ENCODE measurements at places on chromosomes 7 and 10. TPM values are rescaled to one million over a fixed set of nuclear protein-coding genes. Genes with fewer than 3 reads are reported as not detected.
A peak's percentile ranks its signal among the peaks of the same experiment; 100 is the strongest.

- H3K36me3 ChIP-seq, result no peaks in the 10 kb centered on the region
- no peak for DNase-seq
- H3K27ac ChIP-seq, result no peak overlapping the region
- H3K4me1 ChIP-seq, result no peaks in the 10 kb centered on the region
Observed at GRCh38 chr10:1652151-1652550, 85.2 kb downstream of the ADARB2 start.

DNA sequence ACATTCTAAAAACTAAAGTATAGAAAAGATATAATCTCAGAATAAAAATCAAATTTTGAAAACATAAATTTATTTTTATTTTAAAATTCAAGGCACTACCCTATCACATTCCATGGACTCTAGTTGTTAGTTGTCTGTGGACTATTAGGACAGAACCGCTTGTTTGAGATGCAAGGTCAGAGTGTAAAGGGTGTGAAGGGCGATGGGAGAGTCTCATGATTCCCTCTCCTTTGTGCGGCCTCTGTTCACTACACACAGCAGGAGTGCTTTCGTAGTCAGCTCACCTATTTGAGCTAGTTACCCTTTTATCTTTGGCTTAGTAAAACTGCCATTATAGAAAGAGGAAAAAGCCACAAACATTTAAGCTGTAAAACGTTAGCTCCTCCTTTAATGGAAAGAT lies 189.8 kb upstream of the TEX47 start:
- no peaks in the 10 kb centered on the region for H3K4me1 ChIP-seq
- no peaks in the 10 kb centered on the region for H3K27me3 ChIP-seq
- H3K27ac ChIP-seq, result no peak overlapping the region
- no peaks in the 10 kb centered on the region for H3K36me3 ChIP-seq
- no peak for DNase-seq

DNA sequence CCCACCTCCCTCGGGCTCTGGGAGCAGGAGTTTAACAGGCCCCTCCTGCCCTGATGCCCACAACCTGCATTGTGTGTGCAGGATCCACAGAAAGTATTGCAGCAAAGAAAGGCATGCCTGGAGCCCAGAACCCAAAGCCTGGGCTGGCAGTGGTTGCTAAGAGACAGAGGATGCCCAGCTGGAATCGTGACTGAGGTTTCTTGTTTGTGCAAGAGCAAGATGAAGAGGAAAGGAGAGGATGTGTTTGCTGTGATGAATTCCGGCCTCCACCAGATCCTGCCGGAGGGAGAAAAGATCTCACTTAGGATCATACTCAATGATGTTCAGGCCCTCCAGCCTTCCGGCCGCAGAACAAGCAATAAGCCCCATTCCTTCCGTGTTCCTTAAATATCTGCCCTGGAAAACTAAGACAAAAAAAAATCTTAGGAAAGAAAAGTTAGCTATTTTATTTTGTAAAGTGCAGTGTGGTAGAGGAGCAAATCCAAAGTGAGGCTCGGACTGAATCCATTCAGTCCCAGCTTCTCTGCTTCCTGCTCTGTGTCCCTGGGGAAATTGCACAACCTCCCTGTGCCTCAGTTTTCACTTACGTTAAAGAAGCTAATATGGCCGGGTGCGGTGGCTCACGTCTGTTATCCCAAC lies 57.1 kb downstream of the SLIT1 start:
- no peaks in the 10 kb centered on the region for H3K36me3 ChIP-seq
- H3K27ac ChIP-seq, result no peak overlapping the region
- H3K27me3 ChIP-seq, result no peaks in the 10 kb centered on the region
- no peak overlapping the region for H3K4me3 ChIP-seq
- DNase-seq, result no peak

GRCh38 chr7:25656581-25657026 lies 428.3 kb upstream of the NPVF start:
- peak overlapping the region; percentile 23 for H3K27ac ChIP-seq
- no peaks in the 10 kb centered on the region for H3K27me3 ChIP-seq
- H3K4me1 ChIP-seq, result peaks cover 20% of the 10 kb centered on the region
- no peak overlapping the region for H3K4me3 ChIP-seq

DNA sequence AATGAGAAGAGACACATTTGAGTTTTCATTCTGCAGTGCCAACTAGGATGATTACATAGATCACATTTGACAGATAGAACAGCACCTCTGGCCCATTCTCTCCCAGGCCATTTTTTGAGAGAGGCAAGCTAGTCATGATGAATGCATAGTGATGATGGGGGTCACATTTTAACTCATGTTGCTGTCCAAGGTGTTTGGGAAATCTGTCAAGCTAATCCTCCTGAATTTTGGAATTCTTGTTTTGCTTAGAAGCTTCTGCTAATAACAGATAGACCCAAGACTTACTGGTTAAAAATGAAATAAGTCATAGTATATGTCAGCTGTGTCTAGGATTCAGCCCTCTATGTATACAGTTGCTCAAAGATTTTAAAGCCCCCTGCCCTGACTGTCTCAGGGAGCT lies 101.0 kb downstream of the PTPN20 start:
- no peaks in the 10 kb centered on the region for H3K27me3 ChIP-seq
- no peak overlapping the region for H3K27ac ChIP-seq
- H3K4me3 ChIP-seq, result no peak overlapping the region

DNA sequence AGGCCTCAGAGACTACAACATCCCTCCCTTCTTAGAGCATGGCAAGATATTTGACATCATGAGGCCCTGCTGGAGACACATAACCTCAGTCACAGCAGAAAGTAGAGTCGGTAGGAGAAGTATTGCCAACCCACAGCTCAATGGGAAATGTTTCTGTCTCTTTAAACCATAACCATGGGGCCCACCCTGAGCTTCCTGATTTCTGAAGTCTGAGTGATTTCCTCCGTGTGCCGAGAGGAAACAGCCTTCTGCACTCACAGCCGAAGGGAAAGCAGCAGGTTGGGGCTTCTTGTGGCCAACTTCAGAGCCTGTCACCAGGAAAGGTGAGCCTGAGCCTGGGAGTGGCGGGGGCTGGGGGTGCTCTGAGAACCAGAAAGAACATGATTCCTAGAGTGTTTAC lies at the start of gene GIMAP1:
GIMAP1 (plus strand) TSS at position 246 of the 400 bp plus-strand sequence. CDS start 2,435 bp downstream, outside the sequence.
- H3K36me3 ChIP-seq, result peaks cover 9% of the 10 kb centered on the region
- peak within 1 kb of the TSS; percentile 45 for H3K4me3 ChIP-seq
- no peaks in the 10 kb centered on the region for H3K27me3 ChIP-seq
- H3K27ac ChIP-seq, result peak within 1 kb of the TSS; percentile 65
- H3K4me1 ChIP-seq, result peaks cover 9% of the 10 kb centered on the region

- no peak overlapping the region for H3K4me3 ChIP-seq
- H3K4me1 ChIP-seq, result no peaks in the 10 kb centered on the region
- no peak overlapping the region for H3K27ac ChIP-seq
- H3K27me3 ChIP-seq, result no peaks in the 10 kb centered on the region
Observed at GRCh38 chr7:25007668-25008067, 27.7 kb upstream of the OSBPL3 start.

DNA sequence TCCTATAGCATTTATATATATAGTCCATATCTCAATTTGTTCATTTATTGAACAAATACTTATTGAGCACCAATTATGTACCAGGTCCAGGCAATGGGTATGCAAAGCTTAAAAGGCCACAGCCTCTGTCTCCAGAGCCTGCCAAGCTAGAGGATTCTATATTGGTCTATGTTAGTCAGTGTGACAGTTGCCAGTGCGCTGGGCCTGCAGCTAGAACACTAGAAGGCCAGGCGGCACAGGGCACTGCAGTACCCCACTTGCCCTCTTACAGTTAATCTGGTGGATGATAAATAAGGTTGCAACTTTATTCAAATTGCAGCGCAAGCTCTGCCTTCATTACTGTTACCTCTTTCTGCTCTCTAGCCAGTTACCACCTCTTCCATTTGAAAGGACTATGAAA lies 68.8 kb downstream of the PPP1R3C start:
- H3K4me3 ChIP-seq, result no peak overlapping the region
- no peaks in the 10 kb centered on the region for H3K36me3 ChIP-seq
- H3K27me3 ChIP-seq, result no peaks in the 10 kb centered on the region
- no peak for DNase-seq
- peak overlapping the region; percentile 57 for H3K27ac ChIP-seq
- H3K4me1 ChIP-seq, result peaks cover 23% of the 10 kb centered on the region

OR2A1 gene
- total RNA-seq, result not detected

COX19 gene
- total RNA-seq, result 2.8 TPM

GPR158 gene
- total RNA-seq, result not detected

SUN3 gene
- total RNA-seq, result not detected
